ENCODE measurements at places on chromosomes 3 and 15.

DNA sequence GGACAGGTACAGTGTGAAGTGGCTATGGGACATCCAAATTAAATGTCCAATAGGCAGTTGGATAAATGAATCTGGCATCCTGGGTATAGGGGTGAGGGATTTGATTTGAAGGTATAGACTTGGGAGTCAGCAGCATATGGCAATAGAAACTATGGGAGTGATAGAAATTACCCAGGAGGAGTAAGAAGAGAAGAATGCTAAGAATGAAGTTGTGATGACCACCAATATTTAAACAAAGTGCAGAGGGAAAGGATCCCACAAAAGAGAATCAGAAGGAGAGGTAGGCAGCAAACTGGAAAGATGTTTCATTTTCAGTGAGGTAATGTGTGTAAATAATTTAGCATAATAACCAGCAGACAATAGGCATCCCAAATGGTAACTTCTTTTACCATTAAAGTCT is 13.8 kb upstream of the MSL2 start:
- DNase-seq, result no peak

GRCh38 chr15:63974021-63974420 is 72.3 kb downstream of the DAPK2 start:
- no peak for DNase-seq

DNA sequence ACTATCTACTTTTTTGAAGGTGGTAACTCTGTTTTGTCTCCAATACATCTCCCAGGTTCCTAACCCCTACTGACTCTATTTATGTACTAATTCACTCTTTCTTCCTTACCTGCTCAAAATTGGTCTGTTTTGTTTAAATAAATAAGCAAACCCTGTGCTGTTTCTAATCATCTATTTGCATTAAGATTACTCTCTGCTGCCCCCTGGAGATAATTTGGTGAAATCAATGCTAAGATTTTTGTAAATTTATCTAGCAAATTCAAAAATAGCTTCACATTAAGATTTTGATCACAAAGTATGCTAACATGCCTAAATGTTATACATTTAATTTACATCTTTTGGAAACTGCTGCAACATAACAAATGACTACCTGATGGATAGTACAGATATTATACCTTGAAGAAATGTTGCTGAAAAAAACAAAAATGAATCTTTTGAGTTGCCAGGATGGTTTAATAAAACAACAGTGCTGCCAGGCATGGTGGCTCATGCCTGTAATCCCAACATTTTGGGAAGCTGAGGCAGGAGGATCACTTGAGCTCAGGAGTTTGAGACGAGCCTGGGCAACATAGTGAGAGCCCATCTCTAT is 4.4 kb upstream of the CD200R1 start:
- no peak for DNase-seq

DNA sequence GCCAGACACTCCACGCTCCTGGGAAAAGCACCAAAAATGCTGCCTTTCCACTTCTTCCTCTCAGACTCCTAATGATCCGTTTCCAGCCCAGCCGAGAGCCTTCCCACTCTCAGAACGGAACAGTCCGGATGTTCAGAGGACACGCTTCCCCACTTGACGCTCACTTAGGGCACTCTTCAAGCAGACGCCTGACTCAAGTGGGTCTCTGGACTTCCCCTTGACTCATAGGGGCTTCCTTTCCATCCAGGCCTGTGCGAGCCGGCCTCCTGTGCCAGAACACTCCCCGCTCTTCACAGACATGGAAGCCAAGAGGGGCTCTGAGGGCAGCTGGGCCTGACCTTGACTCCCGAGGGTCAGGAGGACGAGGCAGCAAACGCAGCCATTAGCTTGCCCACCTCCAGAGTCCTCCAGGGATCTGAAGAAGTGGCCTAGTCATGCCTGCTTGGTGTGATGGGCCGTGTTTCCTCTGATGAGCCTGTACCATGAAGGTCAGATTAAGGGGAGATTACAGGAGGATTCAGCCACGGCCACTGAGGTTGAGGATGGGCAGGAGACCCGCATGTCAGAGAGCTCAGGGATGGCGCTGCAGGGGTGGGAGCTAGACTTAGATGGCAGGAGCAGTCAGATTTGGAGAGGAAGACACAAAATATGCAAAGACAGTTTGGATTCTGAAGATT is 114.7 kb upstream of the TLE3 start:
- no peak for DNase-seq

GRCh38 chr3:48898383-48899234 is at the start of gene SLC25A20:
Gene SLC25A20 (minus strand): TSS chr3:48898882. CDS start chr3:48898794, 88 bp downstream.
- peak; percentile 28 for DNase-seq

- DNase-seq, result no peak
These were observed 49.5 kb upstream of the SEC13 start for GRCh38 chr3:10370429-10370828.

GRCh38 chr3:45343947-45344346 is 44.4 kb upstream of the LARS2 start:
- no peak for DNase-seq

DNA sequence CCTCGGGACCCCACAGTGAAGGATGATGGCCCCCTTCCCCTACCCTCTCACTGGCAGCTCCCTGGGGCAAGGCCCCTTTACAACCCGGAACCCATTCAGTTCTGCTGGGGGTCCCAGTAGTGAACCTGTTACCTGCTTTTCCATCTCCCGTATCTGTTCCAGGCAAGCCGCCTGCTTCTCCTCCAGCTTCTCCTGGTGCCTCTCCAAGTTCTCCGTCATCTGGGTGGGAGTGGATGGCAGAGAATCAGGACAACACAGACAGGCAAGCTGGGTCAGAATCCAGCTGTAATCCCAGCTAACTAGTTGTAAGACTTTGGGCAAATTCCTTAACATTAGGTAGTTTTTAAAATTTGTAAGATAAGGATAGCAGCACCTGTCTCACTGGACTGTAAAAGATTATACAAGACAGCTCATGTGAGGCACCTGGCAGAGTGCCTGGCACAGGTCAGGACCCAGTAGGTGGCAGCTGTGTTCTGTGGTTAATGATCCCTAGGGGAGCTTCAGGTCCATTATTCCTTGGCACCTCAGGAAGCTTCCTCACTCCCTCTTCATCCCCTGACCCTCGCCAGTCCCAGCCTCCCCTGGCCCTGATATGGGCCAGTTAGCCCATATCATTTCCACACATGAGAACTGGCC is 6.4 kb upstream of the ANKRD63 start:
- no peak for DNase-seq

GRCh38 chr3:124431331-124431994 is 298.8 kb upstream of the UMPS start:
- no peak for DNase-seq

GRCh38 chr15:90287101-90287500 is 21.6 kb downstream of the NGRN start:
- no peak for DNase-seq

- DNase-seq, result no peak
These were observed 957 bp downstream of the ADCY5 start for GRCh38 chr3:123447749-123448517.

DNA sequence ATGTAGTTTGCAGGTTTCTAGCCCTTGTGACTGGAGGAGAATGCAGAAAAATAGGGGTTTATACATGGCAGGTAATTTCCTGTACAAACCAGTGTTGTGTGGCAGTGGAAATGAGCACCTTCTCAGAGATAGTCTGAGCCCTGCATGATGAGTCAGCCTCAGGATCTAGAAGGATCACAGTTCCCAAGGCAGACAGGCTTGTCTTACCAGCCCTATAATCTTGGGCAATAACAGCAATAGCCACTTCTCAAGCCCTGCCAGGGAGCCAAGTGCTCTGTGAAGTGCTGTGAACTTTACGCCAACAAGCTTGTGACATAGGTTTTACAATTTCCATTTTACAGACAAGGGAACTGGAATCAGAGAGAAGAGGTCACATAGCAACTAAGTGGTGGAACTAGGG is 89.4 kb downstream of the CD47 start:
- DNase-seq, result no peak

DNA sequence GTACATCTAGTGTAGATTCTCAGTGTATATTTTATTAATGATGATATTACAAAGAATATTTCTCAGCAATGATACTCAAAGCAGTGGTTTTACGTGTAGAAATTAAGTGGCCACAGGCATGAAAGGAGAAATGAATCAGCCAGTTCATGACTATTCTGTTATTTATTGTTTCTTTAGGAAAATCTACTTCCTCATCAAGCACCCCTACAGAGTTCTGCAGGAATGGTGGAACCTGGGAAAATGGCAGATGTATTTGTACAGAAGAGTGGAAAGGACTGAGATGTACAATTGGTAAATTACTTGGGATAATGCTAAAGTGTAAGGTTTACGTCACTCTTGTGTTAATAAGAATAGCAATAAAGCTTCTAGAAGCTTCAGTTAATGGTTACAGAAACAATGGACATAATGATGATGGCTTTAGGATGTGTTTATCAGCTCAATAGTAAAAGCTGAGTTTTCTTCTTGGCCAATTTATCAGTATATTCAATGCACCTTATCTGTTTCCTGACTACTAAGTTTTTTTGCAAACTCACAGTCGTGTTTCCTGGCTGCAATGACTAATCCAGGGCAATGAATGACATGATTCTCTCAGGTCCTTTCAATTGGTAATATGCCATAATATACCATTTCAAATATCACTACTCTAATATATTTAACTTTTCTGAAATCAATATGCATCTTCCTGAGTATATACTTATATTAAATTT is 20.2 kb downstream of the ADGRG7 start:
- DNase-seq, result no peak

GRCh38 chr3:47664519-47664918 is 85.9 kb upstream of the CSPG5 start:
- no peak for DNase-seq

GRCh38 chr3:69547461-69547880 is 161.6 kb upstream of the FRMD4B start:
- DNase-seq, result no peak

DNA sequence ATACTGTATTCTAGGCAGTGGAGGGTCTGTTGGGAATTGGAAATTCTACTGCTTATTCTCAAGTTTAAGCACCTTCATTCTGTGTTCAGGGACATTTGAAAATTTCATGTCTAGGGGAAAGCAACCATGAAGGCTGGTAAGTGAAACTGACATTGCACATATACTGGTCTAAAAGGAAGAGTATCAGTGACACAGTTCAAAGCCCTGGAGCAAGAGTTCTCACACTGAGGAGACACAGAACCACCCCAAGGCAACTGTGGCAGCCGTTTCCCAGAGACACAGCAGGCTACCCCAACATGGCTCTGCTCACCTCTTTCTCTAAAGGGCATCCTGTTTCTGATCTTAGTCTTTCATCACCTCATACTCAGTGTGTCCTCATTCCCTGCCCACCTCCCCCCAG is 67.5 kb downstream of the KCNMB2 start:
- no peak for DNase-seq

GRCh38 chr3:157746391-157746790 is 243.2 kb upstream of the VEPH1 start:
- no peak for DNase-seq

DNA sequence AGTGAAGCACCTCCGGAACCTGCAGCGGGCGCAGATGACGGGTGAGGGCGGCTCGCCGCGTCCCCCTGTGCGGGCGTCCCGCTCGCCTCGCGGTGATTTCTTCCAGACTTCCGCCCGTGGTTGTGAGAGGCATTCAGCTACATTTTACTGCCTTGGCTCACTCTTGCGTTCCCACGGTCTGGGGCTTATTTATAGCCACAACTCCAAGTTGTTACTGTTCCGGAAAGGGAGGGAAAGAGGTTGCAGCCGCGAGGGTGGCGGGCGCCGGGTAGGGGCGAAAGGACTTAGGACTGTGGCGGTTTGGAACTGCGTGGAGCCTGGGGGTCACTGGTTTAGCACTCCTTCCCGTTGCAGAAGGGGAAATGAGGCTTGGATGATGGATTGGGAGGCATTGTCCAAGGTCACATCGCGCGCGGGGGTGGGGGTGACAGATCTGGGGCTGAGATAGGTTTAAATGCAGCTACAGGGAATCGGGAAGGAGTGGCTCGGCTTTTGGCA is 1.1 kb downstream of the HES1 start:
- no peak for DNase-seq

DNA sequence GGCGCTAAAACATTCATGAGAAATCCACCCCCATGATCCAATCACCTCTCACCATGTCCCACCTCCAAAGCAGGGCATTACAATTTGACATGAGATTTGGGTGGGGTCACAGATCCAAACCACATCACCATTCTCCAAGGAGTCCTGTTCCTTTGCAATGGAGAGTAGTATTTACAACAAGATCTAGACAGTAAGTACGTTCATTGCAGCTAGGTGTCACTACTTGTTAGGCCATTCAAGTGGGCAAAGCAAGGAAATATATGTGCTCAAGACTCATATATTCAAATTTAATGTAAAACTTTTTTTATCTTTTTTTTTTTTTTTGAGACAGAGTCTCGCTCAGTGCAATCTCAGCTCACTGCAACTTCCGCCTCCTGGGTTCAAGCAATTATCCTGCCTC is 79.3 kb downstream of the AQP9 start:
- DNase-seq, result no peak
